NCI-H460 (cell line): ENCODE measurements at places on chromosomes 5 and 9.

DNA sequence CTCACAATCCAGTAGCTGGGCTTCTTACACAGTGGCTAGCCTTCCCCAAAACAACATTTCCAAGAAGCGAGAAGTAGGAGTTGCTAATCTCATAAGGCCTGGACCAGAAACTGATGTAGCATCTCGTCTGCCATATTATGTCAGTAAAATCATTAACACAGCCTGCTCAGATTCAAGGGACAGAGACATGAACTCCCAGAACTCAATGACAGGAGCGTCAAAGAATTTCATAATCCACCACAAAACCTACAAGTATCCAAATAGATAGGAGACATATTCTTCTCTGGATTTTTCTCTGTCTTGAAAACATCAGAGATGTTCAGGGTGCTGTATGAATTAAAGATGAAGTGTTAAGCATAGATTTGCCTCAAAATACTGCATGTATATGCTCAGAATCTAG is 457.6 kb upstream of the ACTBL2 start:
- no peak for DNase-seq

DNA sequence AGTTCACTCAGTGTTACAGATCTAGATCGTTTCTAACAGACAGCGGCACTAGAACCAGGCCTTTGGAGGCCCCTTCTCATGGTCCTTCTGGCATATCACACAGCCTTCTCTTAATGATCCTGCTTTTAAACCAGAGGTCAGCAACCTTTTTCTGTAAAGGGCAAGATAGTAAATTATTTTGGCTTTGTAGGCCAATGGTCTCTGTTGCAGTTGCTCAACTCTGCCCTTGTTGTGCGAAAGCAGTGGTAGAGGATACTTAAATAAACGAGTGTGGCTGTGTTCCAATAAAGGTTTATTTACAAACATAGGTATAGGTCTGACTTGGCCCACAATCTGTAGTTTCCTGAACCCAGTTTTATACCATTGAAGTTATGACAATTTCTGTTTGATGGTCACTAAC is 47.3 kb upstream of the CD180 start:
- DNase-seq: no peak

- no peak for DNase-seq
Measured at GRCh38 chr9:133690081-133690561, 48.0 kb downstream of the SARDH start.

GRCh38 chr9:38031594-38031993 is 37.4 kb downstream of the SHB start:
- no peak for DNase-seq

- DNase-seq: no peak
Measured at GRCh38 chr5:79929095-79929494, 62.0 kb downstream of the MTX3 start.

DNA sequence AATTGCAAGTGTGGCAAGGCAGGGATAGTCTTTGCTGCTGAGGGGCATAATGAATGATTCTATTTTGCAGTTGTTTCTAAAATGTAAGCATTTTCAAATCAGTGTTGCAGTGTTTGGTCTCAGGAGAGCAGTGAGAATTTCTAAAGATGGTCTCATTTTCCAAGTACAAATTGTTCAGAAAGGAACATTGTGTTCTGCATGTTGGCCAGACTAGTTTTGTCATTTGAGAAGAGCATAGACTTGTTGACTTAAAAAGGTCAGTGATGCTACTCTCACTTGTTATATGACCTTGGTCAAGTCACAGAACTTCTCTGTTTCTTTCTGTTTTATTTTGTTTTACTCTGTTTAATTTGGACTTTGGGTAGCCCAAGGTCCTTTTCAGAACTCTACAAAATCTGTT is 344.6 kb downstream of the OSTF1 start:
- no peak for DNase-seq

DNA sequence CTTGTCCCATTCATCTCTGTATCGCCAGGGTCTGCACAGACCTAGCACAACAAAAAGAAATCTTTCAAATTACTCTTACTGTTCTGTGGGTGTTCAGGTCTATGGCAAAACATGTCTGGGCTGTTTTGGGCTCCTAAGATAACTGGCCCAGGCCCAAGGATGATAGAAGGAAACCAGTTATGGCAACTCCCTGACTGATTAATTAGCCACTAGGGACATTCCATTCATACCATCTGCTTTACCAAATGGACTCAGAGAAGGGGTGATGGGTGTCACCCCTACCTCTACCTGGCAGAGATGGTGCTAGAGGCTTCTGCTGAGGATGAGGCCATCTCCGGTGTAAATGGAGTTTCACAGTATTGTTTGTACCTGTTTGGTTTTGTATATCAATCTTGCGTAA is 1.9 kb downstream of the SLC31A2 start:
- DNase-seq: no peak

DNA sequence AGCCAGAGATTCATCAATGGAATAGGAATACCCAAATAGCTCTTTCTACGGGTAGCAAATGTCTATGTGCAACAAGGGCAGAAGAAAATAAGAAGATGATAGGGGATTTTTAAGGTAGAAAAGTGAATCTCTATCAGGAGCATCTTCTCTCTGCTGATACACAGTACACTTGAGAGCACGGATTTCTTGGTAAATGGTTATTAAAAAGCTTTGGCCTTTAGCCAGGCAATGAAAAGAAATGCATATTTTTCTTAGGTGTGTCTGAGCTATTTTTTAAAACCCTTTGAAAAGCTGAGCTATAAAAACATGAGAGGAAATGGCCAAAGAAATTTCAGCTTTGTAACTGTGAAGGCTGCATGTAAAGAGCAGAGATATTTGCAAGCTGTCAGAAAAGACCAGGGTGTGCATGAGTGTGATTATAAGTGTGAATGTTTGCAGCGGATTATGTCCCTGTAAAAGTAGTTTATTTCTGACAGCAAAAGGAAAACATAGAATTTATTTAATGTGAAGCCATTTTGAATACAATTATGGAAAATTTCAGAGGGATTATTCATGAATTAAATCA is 487.1 kb upstream of the PIK3R1 start:
- DNase-seq: no peak

DNA sequence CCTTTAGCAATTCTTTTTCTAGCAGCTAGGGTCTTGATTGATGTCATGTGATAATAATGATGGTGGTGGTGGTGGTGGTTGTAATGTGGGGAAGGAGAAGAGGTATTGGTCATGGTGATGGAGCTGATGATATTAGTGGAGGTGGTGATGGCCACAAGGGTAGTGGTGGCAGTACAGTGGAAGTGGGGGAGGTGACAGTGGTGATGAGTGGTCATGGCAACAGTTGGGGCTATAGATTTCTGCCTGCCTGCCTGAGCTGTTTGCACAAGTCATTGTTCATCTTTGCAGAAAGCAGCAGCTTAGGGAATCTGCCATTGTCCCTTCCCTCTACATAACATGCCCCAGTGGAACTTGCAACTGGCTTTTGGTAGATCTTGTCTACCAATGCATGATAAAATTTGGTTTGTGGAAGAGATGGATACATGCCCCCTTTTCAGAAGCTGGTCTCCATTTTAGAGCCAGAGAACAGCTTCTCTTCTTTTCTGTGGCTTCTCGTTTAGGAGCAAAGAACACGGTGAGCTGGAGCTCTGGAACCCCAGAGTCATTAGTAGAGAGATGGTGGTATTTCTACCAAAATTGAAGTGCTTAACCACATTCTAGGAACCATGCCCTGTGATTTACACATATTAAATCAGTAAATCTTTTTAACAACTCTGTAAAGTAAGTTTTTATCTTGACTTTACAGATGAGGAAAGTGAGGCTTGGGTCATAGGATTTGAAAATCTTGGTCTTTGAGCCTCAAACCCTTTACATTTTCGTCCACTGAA is 100.3 kb downstream of the AOPEP start:
- no peak for DNase-seq

GRCh38 chr5:102916109-102916508 is 161.0 kb downstream of the PAM start:
- DNase-seq: no peak

- peak; percentile 38 for DNase-seq
Measured at GRCh38 chr5:131164191-131165118, 601 bp downstream of the HINT1 start.

GRCh38 chr9:97925497-97926334 is 3.4 kb upstream of the TRMO start:
- no peak for DNase-seq
